NCI-H524 treated with DMSO at 0.1 percent for 48 hours (cell line): ENCODE measurements at places on chromosomes 16 and 17.

DNA sequence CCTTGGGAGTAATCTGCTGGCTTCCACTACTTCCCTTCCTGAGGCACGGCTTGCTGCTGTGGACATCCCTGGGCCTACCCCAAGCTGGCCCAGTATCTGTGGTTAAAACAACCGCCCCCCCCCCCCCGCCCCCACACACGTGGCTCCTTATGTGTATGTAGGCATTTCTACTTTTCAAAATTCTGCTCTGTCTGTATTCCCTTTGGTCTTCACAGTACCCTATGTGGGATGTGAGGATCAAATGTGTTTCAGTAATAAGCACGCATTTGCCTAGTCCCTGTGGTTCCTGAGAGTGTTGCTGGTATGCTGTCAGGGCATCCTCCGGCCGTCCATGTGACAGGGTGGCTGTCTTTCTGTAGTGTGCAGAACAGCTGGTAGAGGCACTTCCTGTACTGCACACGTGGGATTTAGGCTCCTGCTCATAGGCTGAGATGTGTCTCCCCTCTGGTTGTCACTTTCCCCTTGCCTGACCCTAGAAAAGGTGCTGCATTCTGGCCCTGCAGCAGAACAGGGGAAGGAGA is 2.2 kb downstream of the NT5M start:
- no peak for DNase-seq

GRCh38 chr16:9256196-9256595 is 164.8 kb downstream of the HAPSTR1 start:
- DNase-seq, result no peak

DNA sequence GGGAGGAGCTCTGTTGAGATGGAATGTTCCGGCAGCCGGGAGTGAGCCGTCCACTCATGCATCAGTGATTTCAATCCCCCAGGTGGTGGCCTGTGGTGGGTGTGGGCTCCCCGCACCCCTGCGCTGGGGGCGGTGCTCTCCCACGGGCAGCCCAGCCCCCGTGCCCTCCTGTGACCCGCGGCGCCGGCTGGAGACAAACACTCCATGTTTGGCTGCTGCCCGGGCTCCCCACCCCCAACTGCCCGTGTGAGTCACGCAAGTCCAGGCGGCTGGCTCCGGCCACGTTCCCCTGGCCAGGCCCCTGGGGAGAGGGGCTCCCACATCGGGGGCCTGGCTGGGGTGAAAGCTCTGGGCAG is 29.4 kb downstream of the CACNA1H start:
- no peak for DNase-seq

DNA sequence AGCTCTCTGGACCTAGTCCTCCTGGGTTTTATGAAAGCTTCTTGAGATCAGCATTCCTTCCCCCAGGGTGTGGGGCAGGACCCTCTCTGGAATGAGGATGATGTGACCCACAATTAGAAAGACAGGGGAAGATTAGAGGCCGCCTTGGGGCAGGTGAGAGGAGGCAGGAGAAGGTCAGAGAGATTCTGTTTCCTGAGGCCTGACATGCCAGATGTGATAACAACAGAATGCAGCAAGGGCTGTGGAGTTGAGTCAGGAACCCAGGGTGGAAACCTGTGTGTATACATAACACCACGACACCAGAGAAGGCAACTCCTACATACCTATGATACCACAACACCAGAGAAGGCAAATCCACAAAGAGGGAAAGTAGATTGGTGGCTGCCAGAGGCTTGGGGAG is 5.4 kb upstream of the SLC5A10 start:
- no peak for DNase-seq

DNA sequence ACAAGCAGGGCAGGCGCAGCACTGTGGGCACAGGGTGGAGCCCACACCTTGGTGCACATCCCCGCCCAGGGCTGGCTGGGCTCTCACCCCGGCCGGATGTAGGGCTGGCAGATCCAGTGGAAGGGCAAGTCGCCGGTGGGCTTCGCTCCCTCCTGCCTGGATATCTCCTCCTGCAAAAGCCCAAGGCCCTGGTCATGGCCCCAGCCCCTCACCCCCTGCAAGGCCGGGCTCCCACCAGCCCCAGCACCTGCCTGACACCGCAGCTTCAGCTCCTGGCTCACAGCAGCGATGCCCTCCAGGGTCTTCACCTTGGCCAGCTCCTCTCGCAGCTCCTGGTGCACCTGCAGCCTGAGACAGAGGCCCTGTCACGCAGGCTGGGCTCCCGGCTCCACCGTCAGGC is 5.0 kb downstream of the DUS1L start:
- no peak for DNase-seq

GRCh38 chr16:705431-706188 is at the start of gene FBXL16:
Gene FBXL16, minus strand, starts transcription at chr16:705801. Its CDS starts 8,396 bp downstream, at chr16:697405.
- DNase-seq, result peak; percentile 18

GRCh38 chr17:36142235-36142634 is 34.2 kb downstream of the TBC1D3B start:
- no peak for DNase-seq

DNA sequence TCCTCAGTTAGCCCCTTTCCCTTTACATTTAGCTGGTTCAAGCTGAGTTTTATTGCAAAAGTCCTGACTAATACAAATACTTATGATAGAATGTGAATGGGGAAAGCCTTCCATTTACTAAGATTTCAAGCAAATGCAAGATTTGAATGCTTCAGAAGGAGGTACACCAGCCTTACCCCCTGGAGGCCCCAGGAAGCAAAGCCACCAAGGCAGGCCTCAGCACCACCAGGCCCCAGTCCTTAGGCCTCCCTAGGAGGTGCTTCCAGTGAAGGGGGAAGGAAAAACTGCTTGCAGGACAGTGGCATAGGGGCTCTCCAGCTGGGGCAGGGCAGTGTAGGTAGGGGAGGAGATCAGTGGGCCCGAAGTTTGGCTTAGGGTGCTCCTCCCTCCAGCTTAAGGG is 7.3 kb upstream of the PRPSAP2 start:
- DNase-seq, result no peak

DNA sequence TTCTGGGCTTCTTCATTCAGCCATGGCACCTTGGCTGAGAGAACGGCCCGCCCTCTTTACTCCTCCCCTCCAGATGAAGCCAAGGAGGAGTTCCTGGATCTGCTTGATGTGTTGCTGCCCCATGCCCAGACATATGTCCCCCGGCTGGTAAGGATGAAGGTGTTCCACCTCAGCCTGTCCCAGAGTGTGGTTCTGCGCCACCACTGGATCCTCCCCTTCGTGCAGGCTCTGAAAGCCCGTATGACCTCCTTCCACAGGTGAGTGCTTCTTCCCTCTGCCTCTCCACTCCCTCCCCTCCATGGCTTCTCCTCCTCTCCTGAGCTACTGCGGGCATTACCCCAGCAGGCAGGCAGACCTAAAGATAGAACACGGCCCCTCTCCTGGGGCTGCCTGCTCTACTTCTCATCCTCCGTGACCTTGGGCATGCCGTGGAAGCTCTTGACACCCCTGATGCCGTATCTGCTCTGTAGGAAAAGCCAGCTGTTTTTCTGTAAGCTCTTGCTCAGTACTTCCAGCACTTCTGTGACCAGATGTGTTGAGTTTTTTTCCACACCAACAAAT is 8.7 kb downstream of the USB1 start:
- no peak for DNase-seq

GRCh38 chr17:42406615-42407288 is 16.3 kb downstream of the CAVIN1 start:
- no peak for DNase-seq

- DNase-seq, result no peak
These were observed 12.1 kb downstream of the CD300A start for GRCh38 chr17:74478420-74479100.

DNA sequence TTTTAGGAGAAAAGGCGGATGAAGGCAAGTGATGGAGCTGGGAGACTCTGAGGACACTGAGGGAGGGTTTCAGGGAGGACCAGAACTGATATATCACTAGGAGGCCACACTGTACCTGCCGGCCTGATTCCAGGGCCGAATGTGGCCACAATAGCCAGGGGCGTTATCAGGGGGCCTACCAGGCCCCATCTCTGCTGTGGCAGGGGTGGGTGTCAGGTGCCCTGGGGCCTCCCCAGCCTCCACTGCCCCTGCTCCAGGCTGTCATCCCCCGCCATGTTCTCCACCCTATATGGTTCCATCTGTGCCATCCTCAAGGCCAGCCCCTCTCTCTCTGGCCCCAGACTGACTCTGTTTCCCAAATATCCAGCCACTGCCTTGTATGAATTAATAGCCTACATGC is 246.5 kb downstream of the GSG1L start:
- no peak for DNase-seq

- no peak for DNase-seq
These were observed 53.2 kb downstream of the NQO1 start for GRCh38 chr16:69672998-69673713.

DNA sequence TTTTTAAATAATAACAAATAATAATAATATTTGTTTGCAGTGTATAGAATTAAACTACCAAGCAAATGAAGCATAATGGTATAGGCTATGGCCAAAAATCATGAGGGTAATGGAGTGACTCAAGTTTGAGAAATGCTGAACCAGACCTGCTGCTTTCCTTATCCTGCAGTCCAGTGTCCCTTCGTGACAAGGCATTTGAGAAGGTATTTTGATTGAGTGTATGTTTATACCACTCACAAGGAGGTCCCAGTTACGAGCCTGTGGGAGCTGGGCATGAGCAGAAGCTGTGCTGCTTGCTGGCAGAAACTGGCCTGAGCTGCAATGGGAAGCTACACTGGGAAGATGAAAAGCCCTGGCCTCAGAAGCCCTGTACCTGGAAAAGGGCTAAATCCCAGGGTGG is 50.3 kb downstream of the GNAO1 start:
- DNase-seq, result no peak

DNA sequence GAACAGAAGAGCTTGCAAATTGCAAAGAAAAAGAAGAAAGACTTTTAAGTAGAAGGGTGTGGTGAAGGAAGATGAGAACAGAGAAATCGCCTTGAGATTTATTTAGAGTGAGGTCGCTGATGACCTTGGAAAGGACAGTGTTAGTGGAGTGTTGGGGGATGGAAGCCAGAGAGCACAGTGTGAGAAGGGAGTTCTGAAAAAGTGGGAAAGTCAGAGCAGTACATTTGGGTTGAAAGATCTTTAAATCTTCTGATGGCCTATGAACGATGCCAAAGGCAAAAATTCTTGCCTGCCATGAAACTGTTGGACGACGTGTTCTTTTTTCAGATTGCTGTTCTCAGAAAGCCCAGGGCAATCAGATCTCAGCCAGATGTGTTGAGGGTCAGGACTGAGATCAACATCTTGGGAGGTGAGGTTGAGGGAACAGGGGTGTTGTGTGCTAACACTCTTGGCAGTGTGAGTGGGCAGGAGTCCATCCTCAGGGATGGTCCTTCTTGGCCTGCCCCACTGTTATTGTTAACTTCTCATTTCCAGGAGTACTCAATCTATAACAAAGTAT is 330.1 kb downstream of the MAP2K6 start:
- no peak for DNase-seq

GRCh38 chr17:43897831-43898230 is 9.5 kb downstream of the MPP2 start:
- no peak for DNase-seq

GRCh38 chr17:8223356-8224126 is 13.2 kb upstream of the AURKB start:
- DNase-seq, result no peak

- no peak for DNase-seq
These were observed 522 bp upstream of the POLDIP2 start for GRCh38 chr17:28357901-28358197.

GRCh38 chr17:32267690-32268205 is 2.1 kb downstream of the RHBDL3 start:
- no peak for DNase-seq

DNA sequence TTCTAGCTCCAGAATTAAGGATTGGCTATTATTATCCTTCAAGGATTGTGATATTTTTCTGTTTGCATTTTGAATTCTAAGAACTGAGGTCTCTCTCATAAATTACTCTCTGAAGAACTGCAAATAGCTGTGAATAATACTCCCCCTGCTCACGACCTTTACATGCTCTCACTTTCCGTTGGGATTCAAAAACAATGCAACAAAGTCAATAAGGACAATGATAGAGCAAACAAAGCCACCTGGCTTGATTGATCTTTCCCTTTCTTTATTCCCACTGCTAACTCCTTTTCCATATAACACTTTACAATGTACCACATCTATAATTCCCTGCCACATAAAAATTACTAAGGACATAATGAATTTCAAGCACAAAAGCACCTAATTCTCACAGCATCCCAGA is 523.0 kb upstream of the CA10 start:
- DNase-seq, result no peak

- DNase-seq, result no peak
These were observed 72.9 kb downstream of the IL21R start for GRCh38 chr16:27474921-27475320.

GRCh38 chr17:28861393-28862203 is 6.8 kb downstream of the ERAL1 start:
- no peak for DNase-seq

DNA sequence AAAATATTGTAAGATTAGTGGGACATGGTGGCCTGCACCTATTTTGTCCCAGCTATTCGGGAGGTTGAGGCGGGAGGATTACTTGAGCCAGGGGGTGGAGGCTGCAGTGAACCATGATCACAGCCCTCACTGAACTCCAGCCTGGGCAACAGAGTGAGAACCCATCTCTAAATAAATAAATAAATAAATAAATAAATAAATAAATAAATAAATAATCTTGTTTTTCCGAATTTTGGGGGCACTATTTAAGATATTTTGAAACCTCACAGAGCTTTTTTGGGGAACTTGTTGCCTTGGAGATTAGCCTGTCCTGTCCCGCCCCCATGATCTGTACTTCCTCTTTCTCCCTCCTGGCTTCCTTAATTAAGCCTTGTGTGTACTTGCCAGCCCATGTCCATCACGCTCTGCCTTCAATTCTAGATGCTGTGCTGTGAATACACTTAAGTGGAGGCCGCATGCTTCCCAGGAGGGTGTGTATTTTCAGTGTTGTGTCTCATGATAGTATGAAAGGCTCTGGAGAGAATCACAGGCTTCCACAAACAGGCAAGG is 4.4 kb downstream of the LGALS9 start:
- DNase-seq, result no peak

DNA sequence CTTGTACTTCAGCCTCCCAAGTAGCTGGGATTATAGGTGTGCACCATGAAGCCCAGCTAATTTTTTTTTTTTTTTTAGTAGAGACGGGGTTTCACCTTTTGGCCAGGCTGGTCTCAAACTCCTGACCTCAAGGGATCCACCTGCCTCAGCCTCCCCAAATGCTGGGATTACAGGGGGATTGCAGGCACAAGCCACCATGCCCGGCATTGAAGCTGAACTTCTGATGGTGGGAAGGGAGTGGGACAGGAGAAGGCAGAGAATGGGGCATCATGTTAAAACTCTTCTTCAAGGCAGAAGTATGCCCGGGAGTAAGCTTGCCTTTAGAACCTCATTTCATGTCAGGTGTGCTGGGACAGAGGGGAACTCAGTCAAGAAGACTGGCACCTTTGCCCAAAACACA is 48.6 kb upstream of the ZFHX3 start:
- DNase-seq, result no peak

- DNase-seq, result peak; percentile 64
These were observed 109.5 kb downstream of the YPEL2 start for GRCh38 chr17:59440757-59441463.

- no peak for DNase-seq
These were observed 4.9 kb downstream of the CDK10 start for GRCh38 chr16:89691231-89691985.

DNA sequence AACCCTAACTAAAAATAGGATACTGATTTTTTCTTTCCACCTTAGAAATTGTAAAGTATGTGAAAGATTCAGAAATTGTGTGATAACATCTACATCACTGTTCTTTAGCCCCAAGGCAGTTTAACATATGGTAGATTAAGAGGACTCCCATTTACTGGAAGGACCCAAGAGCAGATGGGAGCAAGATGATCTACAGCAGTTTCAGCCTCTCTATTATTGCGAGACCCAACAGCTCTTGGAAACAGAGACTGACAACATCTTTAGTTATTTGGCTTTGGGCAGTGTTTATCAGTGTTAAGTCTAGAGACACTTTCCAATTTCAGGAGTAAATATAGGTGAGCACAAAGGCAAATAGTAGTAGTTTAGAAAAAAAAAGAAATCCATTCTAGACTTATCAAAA is 124.9 kb upstream of the CORO6 start:
- DNase-seq, result peak; percentile 86
